ENCODE measurements at places on chromosomes 6 and 20. TPM values are rescaled to one million over a fixed set of nuclear protein-coding genes. Genes with fewer than 3 reads are reported as not detected.

GRCh38 chr6:116437656-116438055 lies 23.5 kb upstream of the CALHM6 start:
- DNase-seq: no peak

GRCh38 chr20:40702504-40702903 lies 13.5 kb upstream of the MAFB start:
- no peak for DNase-seq

- peak; percentile 56 for DNase-seq
Observed at GRCh38 chr20:4949833-4950178, 51.5 kb downstream of the SLC23A2 start.

GRCh38 chr6:135983718-135984343 lies 132.3 kb downstream of the PDE7B start:
- no peak for DNase-seq

DNA sequence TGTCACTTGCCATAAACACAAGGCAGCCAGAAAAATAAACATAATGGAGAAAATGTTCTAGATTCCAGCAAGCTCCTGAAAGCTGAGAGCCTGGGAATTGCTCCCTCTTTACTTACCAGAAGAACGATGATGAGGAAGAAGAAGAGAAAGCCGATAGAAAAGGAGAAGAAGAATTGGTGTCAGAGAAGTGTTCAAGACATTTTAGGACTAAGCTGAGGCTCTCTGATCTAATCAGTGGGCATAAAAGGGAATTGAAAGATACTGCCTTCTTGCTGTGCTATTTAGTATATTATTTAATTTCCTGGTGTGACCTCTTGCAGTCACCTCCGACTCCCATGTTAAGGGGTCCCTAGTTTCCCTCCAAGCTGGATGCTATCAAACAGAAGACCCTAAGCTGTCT lies 316.6 kb upstream of the JARID2 start:
- no peak for DNase-seq

- no peak for DNase-seq
Observed at GRCh38 chr6:46412662-46413061, 78.6 kb downstream of the RCAN2 start.

DNA sequence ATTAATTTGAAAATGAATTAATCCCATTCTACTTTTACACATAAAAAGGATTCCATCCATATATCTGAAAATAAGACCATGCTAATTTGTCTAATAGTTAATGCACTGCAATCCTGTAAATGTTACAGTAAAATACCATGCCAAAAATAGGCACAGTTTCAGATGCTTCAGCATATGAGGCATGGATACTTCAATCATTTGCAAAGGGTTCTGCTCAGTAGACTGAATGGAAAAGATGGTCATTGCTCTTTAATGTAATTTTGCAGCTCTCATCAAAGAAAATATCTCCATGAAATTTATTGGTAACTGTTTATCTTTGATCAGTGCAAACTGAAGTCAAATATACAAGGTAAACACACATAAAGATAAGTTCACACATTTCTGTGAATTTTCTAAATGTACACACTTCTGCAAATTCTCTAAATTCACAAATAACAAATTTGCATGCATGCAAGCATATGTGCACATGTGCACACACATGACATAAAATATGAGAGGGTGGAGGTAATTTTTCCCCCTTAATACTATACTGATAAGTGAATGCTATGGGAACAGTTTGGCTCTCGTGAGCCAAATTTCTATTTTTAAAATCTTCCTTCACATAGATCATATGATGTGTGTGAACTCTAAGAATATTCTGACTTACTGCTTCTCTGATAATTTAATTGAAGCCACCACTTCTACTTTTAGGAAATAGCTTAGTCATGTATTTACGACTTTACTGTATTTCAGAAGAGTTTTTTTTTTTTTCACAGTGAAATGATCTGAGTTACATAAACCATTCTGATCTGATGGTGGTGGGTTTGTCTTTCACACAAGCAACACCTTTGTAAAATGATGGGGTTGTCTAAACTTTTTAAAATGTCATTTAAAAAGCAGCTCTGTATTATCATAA lies 996.8 kb upstream of the CITED2 start:
- peak; percentile 20 for DNase-seq

GRCh38 chr6:159633196-159633595 lies 59.8 kb downstream of the SOD2 start:
- DNase-seq: peak; percentile 29

FAM83B gene
- total RNA-seq: 0.43 TPM

ANKRD66 gene
- total RNA-seq: not detected

TSBP1 gene
- total RNA-seq: under 0.01 TPM

GSTA3 gene
- total RNA-seq: not detected

Data from fibroblast of villous mesenchyme (primary cell).